Small intestine (tissue), 16 donors: ENCODE measurements at places on chromosomes 2 and 18. TPM values are rescaled to one million over a fixed set of nuclear protein-coding genes. Genes with fewer than 3 reads are reported as not detected.

DNA sequence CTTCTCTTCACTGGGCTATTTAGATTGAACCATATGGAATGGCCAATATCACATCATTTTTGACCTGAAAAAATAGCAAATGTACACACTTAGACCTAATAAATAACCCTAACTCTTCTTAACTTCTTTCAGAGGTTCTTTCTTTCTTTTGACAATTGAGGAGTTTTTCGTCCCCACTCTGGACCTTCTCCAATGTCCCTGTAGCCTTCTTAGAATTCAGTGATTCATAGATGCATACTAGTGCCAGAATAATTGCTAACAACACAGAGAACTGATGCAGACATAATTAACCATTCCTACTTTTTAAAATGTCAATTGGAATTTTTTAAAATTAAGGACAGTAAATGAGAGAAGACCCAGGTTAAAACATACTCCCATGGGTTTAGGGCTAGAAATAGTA, 20.0 kb downstream of the DAPL1 start:
- H3K27ac ChIP-seq, result no peak overlapping the region
- DNase-seq, result no peak
- H3K4me3 ChIP-seq, result no peak overlapping the region
- H3K27me3 ChIP-seq, result no peaks in the 10 kb centered on the region
- H3K36me3 ChIP-seq, result no peaks in the 10 kb centered on the region

Gene KCNG2
- polyA plus RNA-seq, result not detected

- no peaks in the 10 kb centered on the region for H3K36me3 ChIP-seq
- H3K4me1 ChIP-seq, result no peaks in the 10 kb centered on the region
- H3K4me3 ChIP-seq, result no peak overlapping the region
- no peak for DNase-seq
- no peaks in the 10 kb centered on the region for H3K27me3 ChIP-seq
Observed at GRCh38 chr2:70922235-70923234, 13.2 kb upstream of the ATP6V1B1 start.

DNA sequence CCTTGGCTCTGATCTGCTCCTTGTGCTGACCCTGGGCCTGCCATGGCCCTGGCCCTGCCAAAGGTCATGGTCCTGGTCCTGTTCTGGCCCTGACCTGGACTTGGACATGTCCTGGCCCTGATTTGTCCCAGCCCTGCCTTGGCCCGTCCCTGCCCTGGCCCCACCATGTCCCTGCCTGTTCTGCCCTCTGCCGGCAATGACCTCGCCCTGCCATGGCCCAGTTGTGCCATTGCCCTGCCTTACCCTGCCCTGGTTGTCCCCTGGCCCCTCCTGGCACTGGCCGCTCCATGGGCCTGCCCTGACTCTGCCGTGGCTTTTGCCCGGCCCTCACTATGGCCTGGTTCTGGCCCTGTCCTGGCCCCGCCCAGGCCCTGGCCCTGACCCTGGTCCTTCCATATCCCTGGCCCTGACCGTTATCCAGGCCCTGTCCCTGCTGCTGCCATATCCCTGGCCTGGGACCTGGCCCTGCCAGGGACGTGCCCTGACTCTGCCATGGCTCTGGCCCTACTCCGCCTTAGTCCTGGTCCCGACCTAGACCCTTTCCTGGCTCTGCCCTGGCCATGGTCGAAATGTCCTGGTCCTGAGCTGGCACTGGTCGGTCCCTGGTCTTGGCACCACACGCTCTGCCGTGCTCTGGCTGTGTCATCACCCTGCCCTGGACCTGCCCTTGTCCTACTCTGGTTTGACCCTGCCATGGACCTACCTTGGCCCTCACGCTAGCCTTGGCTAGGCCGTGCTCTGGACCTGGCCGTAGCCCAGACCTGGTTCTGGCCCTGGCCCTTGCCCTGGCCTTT, 6.8 kb upstream of the ANKRD62 start:
- no peaks in the 10 kb centered on the region for H3K36me3 ChIP-seq
- no peaks in the 10 kb centered on the region for H3K27me3 ChIP-seq
- H3K4me3 ChIP-seq, result no peak overlapping the region
- no peak overlapping the region for H3K27ac ChIP-seq
- H3K4me1 ChIP-seq, result no peaks in the 10 kb centered on the region

- peaks cover 4% of the 10 kb centered on the region for H3K4me1 ChIP-seq
- peak; percentile 59 for DNase-seq
- no peak overlapping the region for H3K4me3 ChIP-seq
- peaks cover 4% of the 10 kb centered on the region for H3K36me3 ChIP-seq
- H3K27ac ChIP-seq, result no peak overlapping the region
Observed at GRCh38 chr2:230512955-230513748, 97.2 kb downstream of the SP100 start.

Gene TTC39C
- polyA plus RNA-seq, result 4.9 TPM

Gene GPR17
- 0.56 TPM for polyA plus RNA-seq

Gene POTEI
- polyA plus RNA-seq, result 0.01 TPM

GRCh38 chr2:195330513-195330956, 326.5 kb upstream of the SLC39A10 start:
- H3K4me1 ChIP-seq, result no peaks in the 10 kb centered on the region
- H3K36me3 ChIP-seq, result no peaks in the 10 kb centered on the region
- H3K27me3 ChIP-seq, result no peaks in the 10 kb centered on the region
- DNase-seq, result peak; percentile 74
- peak overlapping the region; percentile 45 for H3K27ac ChIP-seq

DNA sequence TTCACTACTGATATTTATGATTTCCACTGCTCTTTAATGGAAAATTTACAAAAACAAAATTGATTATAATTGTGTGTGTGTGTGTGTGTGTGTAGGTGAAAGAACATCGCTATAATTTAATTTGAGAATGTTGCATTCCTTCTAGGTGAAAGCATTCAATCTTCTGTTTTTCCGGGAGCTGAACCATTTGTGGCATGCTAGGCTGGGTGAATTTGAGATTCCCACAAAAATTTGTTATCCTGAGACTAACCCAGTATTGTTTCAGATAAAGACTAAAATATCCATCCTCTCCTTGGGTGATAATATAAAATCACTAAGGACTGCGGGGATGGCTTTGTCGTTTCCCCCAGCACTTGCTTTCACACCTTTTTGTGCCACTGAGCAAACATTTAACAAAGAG, 911.2 kb upstream of the PIK3C3 start:
- H3K27ac ChIP-seq, result no peak overlapping the region
- H3K36me3 ChIP-seq, result no peaks in the 10 kb centered on the region
- H3K27me3 ChIP-seq, result no peaks in the 10 kb centered on the region
- H3K4me3 ChIP-seq, result no peak overlapping the region
- H3K4me1 ChIP-seq, result no peaks in the 10 kb centered on the region
- no peak for DNase-seq

DNA sequence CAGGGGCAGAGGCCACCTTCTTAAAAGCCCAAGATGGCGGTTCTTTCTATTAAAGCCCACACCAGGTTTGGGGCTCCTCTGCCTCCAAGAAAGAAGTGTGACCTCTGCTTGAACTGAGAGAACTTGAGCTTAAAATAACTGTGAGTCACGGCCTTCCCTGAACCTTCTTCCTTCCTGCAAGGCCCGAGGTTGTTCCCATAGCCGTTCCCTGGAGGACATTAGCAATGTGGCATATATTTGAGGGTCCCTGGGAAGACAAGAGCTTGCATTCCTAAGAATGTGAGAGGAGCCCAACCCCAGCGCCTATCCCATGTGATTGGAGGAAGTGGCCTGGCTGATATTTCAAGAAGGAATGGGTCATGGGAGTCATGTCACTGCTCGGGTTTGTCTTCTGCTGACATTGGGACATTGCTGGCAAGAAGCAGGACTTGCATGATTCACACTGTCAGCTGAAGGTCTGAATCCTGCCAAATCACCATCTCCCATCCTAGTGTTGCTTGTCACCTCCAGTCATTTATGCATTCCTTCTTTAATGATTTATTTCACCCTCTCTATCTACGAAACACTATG, 168.1 kb downstream of the TRIB2 start:
- no peaks in the 10 kb centered on the region for H3K4me1 ChIP-seq
- no peaks in the 10 kb centered on the region for H3K36me3 ChIP-seq
- DNase-seq, result no peak
- H3K4me3 ChIP-seq, result no peak overlapping the region

Gene AGXT
- polyA plus RNA-seq, result 0.84 TPM

Gene DSG4
- polyA plus RNA-seq, result 0.07 TPM

GRCh38 chr18:74818516-74819175, 221.0 kb downstream of the ZNF407 start:
- H3K4me3 ChIP-seq, result no peak overlapping the region
- no peaks in the 10 kb centered on the region for H3K4me1 ChIP-seq
- no peak for DNase-seq
- no peaks in the 10 kb centered on the region for H3K36me3 ChIP-seq
- no peaks in the 10 kb centered on the region for H3K27me3 ChIP-seq
- H3K27ac ChIP-seq, result no peak overlapping the region

DNA sequence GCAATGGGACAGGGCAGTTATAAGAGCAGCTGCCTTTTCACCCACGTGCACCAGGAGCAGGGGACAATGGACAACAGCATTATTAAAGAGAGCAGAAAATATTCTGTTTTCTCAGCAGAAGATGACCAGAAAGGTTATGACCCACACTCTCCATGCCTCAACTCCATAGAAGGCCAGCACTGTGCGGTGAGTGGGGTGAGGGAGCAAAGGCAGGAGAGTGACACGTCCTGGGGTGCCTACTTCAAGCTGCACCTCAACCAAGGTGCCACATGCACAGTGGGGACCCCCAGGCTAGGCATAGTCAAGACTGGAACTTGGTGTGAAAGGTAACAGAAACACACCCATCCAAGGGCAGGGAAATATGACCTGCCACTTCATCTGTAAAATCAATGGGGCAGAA, 50.4 kb downstream of the POLR1A start:
- no peak overlapping the region for H3K27ac ChIP-seq
- DNase-seq, result no peak
- no peak overlapping the region for H3K4me3 ChIP-seq
- no peaks in the 10 kb centered on the region for H3K27me3 ChIP-seq
- peaks cover 6% of the 10 kb centered on the region for H3K36me3 ChIP-seq

GRCh38 chr2:109545828-109546713, 67.7 kb downstream of the SEPTIN10 start:
- no peak overlapping the region for H3K4me3 ChIP-seq
- peak; percentile 56 for DNase-seq

GRCh38 chr2:128695646-128696220, 377.1 kb upstream of the HS6ST1 start:
- no peaks in the 10 kb centered on the region for H3K36me3 ChIP-seq
- H3K4me1 ChIP-seq, result no peaks in the 10 kb centered on the region
- H3K4me3 ChIP-seq, result no peak overlapping the region
- no peak overlapping the region for H3K27ac ChIP-seq
- no peak for DNase-seq

- no peak for DNase-seq
- H3K27ac ChIP-seq, result peak overlapping the region; percentile 78
Observed at GRCh38 chr18:48800876-48801727, 149.7 kb downstream of the SMAD7 start.

Gene ARHGAP15
- 3.7 TPM for polyA plus RNA-seq

GRCh38 chr18:51162617-51163016, 34.9 kb downstream of the MEX3C start:
- H3K27me3 ChIP-seq, result no peaks in the 10 kb centered on the region
- H3K4me3 ChIP-seq, result no peak overlapping the region
- H3K4me1 ChIP-seq, result no peaks in the 10 kb centered on the region
- H3K36me3 ChIP-seq, result no peaks in the 10 kb centered on the region

DNA sequence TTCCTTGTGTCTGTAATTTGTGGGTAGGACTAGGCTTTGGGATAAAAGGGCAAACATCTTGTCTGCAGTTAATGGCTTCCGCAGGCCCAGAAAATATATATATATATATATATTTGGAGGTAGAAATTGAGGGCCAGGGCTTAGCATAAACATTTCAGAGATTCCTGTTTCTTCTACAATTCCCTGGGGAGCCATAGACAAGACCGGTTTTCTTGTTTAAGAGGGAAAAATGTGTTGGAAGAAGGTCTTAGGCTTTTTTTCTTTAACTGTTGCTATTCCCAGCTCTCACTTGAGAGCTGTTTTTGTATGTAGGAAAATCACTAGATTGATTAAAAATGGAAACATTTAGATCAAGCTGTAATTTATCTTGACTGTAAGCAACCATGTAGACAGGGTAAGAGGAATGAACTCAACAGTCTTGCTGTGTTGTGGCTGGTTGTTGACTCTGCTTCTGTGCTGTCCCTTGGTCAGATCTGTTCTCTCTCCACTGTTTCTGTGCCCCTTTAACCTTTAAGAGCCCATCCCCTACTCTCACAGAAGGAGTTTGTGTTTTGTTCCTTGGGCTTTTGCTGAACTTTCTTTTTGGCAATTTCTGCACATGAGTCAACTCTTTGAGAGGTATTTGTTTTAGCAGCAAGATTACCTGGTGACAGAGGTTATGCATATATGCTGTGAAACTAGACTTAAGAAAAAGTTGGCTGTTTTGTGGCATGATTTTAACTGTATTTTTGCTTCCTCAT, 58.3 kb downstream of the EFEMP1 start:
- DNase-seq, result no peak
- H3K4me3 ChIP-seq, result no peak overlapping the region
- no peaks in the 10 kb centered on the region for H3K4me1 ChIP-seq
- H3K36me3 ChIP-seq, result no peaks in the 10 kb centered on the region

GRCh38 chr2:57460396-57461276, 586.0 kb upstream of the VRK2 start:
- H3K4me3 ChIP-seq, result no peak overlapping the region
- H3K27ac ChIP-seq, result no peak overlapping the region
- no peaks in the 10 kb centered on the region for H3K4me1 ChIP-seq
- H3K36me3 ChIP-seq, result no peaks in the 10 kb centered on the region
- H3K27me3 ChIP-seq, result no peaks in the 10 kb centered on the region

Gene SNORC
- polyA plus RNA-seq, result 11.6 TPM

GRCh38 chr2:182019731-182020130, 34.1 kb downstream of the PPP1R1C start:
- no peak overlapping the region for H3K27ac ChIP-seq
- no peak overlapping the region for H3K4me3 ChIP-seq
- no peaks in the 10 kb centered on the region for H3K36me3 ChIP-seq

DNA sequence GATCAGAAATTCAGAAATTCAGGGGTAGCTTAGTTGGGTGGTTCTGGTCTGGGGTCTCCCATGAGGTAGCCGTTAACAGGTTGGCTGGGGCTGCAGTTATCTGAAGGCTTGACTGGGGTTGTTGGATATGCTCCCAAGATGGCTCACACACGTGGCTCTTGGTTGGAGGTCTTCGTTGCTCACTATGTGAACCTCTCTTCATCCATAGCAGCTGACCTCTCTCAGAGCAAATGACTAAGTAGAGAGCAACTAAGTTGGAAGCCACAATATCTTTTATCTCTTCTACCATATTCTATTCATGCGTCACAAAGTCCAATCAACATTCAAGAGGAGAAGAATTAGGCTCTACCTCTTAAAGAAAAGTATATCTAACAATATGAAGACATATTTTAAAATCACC, 38.7 kb upstream of the SERTAD2 start:
- no peak for DNase-seq
- no peaks in the 10 kb centered on the region for H3K36me3 ChIP-seq
- H3K4me1 ChIP-seq, result no peaks in the 10 kb centered on the region
- no peak overlapping the region for H3K4me3 ChIP-seq
- no peak overlapping the region for H3K27ac ChIP-seq
